ENCODE measurements at places on chromosomes 4 and X.

GRCh38 chrX:50721764-50722521 lies 92.1 kb downstream of the SHROOM4 start:
- no peak for DNase-seq

- DNase-seq: no peak
Measured at GRCh38 chrX:66030505-66031317, 9.2 kb downstream of the VSIG4 start.

DNA sequence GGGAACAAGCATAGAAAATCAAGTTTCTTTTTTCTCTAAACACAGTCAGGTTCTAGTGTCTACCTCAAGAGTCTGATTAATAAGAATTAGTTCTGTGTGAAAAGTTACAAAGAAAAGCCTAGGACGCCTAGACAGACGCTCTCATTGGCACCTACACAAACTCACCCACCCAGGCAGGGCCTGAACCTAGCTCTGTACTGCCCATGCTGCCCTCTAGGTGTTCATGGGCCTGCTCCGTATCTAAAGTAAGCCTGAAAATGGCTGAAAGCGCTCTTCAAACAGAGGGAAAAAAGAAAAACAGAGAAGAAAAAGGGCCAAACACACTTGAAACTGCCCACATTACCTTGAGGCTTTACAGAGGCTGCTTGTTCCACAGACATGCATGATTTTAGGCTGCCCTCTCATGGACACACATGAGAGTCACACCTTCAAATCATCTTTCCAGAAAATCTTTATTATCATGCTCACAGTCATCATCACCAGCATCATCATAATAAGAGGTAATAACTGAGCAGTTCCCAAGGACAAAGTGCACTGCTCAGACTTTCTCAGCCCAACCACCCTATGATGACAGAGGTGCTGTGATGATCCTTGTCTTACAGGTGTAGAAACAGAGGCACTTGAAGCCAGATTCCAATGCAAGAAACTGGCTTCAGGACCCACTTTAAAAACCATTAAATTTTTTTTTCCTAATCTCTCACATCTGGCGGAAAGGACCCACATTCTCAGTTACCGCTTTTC lies 49.6 kb downstream of the MAP7D2 start:
- no peak for DNase-seq

GRCh38 chr4:167509551-167509950 lies 275.3 kb upstream of the SPOCK3 start:
- no peak for DNase-seq

- no peak for DNase-seq
Measured at GRCh38 chr4:122960611-122961000, 38.2 kb upstream of the NUDT6 start.

DNA sequence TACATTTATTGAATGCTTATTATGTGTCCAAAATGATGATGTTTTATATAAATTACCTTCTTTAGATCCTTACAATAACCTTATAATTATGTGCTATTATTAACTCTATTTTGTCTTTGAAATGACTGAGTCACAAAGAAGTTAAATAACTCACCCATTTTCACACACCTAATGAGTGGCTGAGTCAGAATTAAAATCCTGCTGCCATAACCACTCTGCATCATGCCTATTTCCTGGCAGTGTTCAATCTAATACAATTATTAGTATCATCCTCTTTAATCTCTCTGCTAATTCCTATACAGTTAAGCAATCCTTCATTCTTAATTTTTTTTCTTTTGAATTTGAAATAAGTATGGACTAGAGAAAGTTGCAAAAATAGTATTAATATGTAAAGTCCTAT lies 342.9 kb downstream of the CFAP299 start:
- DNase-seq: no peak

DNA sequence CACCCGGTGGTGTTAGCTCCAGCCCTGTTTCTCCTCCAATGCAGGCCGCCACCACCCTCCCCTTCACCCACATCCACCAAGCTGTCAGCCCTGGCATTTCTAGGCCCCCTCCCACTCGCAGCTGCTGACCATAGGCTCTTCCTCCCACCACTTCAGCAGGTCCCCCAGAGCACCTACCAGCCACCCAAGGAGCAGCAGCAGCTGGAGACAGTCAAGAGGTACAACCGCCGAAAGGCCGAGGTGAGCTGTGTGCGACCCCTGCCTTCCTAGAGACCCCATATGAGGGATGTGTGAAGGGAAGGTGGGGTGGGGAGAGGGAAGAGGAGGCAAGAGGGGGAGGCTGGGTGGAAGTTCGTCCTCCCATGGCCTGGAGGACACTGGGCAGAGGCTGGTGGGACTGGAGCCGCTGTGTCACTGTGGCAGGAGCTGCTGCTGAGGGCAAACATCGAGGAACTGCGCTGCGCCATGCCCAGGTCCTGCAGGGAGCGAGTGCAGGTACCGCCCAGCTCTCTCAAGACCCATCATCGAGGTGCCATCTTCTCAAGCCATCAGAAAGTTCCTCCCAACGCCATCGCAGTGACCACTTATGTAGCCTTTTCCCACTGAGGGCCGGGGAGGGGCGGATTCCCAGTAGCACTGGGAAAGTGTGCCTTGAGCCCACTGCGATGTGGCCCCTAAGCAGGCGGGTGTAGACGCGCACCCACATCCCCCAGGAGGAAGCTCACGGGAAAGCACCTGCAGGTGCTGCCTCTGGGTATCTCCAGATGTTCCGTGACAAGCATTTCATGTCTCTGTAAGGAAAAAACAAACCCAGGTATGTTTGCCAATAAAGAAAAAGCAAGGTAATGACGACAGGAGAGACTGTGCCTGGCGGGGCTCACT lies 19.2 kb upstream of the RNF4 start:
- no peak for DNase-seq

DNA sequence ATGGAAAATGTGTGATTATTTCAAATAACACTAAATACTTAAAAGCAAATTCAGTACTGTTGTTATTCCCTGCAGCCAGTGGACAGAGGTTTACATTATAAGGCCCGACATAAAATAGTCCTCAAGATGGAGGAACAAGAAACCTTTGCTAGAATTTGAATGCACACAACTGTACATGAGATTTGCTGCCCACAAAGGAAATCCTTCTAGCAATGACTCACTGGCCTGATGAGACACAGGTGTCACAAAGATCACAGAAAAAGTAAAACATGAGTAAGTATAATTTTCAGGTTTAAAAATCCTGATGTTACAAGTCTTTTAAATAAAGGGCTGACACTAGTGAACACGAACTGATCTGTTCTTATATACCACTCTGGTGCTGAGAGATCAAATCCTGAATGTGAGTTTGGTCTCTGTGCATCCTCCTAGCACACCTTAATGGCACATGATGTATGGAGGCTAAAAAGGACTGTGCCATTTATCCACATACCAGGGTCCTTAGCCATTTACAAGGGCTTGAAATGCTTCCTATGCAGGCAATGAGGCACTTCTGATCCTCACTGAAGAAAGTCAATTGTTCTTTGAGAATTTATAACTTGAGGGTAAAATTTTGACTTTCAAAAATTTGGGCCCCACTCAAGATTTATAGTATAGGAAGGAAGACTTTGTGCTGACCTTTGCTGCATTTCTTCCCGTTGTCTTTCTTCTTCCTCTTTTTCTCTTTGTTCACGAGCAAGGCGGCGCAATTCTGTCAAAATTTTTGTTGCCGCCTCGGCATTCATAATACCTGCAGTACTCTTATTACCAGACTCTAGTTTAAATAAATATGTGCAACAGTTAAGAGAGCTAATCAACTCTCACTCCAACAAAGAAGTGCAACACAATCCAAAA lies 23.0 kb downstream of the MAP7D3 start:
- DNase-seq: no peak

- DNase-seq: no peak
Measured at GRCh38 chr4:66367043-66367660, 696.9 kb upstream of the EPHA5 start.

- no peak for DNase-seq
Measured at GRCh38 chr4:93187892-93188291, 640.7 kb upstream of the ATOH1 start.

DNA sequence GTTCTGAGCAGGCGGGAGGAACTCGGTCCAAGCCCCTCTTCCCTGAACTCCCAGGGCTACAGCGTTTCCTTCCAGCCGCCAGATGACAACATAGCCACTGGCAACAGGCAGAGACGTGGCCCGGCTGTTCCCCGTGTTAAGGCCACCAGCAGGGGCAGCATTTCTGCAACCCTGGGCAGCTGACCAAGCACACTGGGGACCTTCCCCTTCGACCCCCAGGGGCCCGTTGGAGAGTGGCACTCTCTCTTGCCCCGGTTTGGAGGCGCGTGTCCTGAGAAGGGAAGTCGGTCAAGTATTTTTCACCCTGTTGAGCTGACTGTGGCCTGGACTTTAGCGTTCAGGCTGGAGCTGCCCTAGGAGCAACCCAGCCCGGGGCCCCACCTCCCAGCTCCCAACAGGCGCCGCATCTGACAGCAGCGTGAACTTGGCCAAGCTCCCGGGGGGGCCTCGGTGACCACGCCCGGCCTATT lies 37.6 kb downstream of the ZBTB49 start:
- no peak for DNase-seq

DNA sequence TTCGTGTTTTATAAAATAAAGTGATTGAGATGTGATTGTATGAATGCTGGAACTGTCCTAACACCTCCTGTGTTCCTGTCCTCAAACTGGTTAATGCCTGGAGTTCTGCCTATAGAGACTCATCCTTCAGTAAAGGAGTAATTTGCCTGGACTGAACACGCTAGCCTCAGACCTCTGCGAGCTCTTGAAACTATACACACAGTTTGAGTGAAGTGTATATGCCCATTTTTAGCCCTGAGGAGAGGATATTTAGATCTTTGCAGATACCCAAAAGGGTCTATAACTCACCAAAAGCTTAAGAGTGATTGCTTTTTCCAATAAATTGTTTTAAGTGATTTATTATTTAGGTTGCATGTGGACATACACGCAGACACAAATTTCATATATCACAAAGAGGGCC lies 29.9 kb upstream of the STIM2 start:
- DNase-seq: no peak

DNA sequence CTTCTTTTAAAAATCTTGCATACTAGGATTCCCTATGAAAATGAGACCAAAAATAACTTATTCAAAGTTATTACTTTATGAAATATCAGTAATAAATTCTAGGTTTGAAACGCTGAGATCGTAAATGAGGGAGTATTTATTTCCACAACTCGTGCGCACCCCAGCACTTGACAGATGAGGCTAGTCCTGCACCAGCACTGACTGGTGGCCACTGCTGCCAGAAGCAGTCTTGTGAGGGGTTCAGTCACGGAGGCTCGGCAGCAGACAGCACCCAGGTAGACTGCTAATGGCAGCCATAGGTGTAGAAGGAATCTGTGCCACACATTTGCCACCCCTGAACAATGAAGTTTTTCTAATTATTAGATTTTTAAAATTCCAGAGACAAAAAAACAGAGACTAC lies 248.7 kb downstream of the CAMK2D start:
- no peak for DNase-seq

GRCh38 chrX:68868902-68869800 lies 40.3 kb downstream of the EFNB1 start:
- DNase-seq: no peak

- no peak for DNase-seq
Measured at GRCh38 chr4:147747787-147748454, 16.0 kb downstream of the ARHGAP10 start.

DNA sequence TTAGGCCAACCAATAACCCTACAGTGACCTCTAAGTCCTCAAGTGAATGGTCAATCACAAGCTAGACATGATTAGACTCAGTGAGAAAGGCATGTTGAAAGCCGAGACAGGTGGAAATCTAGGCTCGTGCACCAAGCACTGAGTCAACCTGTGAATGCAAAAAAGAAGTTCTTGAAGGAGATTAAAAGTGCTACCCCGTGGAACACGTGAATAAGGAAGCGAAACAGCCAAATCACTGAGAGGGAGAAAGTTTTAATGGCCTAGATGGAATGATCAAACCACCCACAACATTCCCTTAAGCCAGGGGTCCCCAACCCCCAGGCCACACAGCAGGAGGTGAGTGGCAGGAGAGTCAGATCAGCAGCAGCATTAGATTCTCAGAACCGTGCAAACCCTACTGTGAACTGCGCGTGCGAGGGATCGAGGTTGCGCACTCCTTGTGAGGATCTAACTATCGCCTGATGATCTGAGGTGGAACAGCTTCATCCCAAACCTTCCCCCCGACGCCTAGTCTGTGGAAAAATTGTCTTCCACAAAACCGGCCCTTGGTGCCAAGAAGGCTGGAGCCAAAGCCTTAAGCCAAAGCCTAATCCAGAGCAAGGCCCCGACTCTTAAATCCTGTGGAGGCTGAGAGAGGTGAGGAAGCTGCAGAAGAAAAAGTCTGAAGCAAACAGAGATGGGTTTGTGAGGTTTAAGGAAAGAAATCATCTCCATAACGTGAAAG lies 19.5 kb upstream of the PDE6B start:
- no peak for DNase-seq

DNA sequence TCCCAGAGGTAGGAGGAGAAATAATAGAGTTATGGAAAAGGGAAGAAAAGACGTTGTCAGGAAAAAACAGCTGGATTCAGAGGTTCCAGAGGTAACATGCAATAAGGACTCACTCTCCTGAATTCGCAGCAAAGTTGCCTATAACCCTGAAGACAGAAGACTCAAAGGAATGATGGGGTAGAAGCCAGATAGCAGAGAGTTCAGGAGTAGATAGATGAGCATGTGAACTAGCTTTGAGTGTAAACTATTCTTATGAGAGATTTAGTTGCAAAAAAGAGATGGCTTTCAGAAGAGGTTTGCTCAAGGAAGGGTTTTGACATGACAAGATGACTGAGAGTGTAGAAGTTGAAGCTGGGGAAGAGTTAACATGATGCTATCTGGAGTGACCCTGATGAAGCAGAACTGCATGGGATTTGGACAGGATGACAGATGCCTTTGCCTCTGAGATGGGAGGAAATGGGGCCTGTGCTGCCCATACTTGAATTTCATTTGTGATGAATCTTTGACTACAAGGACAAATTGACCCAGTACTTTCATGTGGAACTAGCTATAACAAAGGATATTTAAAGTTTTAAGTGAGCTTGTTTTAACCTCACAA lies 73.9 kb downstream of the AMELX start:
- DNase-seq: no peak

- DNase-seq: no peak
Measured at GRCh38 chr4:64497491-64497890, 88.2 kb upstream of the TECRL start.

DNA sequence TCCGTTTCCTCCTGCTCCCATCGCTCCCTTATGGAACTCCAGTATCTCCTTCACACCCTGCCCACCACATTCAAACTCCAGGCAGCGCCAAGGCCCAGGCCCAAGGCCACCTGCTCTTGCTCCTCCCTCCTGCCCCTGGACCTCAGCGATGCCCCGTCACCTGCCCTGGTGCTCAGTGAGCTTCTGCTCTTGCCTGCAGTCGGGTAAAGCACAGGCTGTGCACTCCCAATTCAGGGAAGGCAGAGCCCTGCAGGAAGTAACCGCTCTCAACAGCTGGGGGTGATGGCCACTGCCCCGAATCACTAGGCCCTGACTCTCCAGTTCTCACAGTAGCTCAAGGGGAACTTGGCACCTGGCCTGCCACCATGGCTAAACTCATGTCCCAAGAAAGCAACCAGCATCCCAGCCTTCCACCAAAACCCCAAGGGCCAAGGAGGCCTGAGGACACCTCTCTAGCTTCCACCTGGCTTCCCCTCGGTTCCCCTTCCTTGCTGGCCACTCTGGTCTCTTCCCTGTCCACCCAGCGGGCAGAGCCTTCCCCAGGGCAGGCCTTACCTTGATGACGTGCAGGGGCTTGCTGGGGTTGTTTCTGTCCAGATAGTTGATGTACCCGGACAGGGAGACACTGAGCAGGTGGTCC lies 29.3 kb downstream of the WDR1 start:
- no peak for DNase-seq
